ENCODE measurements at places on chromosomes 5 and 9.

GRCh38 chr9:26773056-26773455 lies 119.5 kb downstream of the CAAP1 start:
- DNase-seq, result no peak

DNA sequence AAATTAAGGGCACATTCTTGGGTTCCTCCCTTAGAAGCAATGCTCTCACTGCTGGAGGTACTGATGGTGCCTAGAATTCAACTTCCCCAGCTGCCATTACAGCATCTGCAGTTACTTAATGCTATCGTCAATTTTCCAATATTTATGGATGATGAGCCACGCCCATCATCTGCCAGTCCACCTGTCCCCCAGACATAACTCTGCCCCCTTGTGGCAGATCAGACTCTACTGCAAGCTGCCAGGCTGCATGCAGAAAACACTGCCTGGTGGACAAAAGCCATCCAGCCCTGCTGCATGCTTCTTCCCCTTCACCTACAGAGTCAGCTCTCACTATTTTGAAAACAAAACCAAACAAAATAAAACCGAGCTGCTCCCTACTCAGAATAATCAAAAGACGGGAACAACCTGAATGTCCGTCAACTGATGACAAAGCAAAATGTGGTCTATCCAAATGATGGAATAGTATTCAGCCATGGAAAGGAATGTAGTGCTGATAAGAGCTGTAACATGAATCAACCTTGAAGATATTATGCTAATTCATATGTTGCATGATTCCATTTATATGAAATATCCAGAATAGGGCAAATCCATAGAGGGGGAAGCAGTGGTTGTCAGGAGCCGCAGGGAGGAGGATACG lies 66.4 kb downstream of the RETREG1 start:
- peak; percentile 64 for DNase-seq

GRCh38 chr9:84754461-84754860 lies 84.9 kb downstream of the NTRK2 start:
- DNase-seq, result no peak

- DNase-seq, result peak; percentile 60
These were observed 305.8 kb downstream of the PDE4D start for GRCh38 chr5:59587489-59588337.

- DNase-seq, result no peak
These were observed 16.1 kb downstream of the HNRNPH1 start for GRCh38 chr5:179607160-179607931.

- no peak for DNase-seq
These were observed 284.8 kb upstream of the GRAMD2B start for GRCh38 chr5:126138281-126138931.

GRCh38 chr9:132575005-132575609 lies 7.3 kb upstream of the BARHL1 start:
- peak; percentile 83 for DNase-seq

GRCh38 chr9:94182532-94182931 lies 76.6 kb upstream of the ZNF169 start:
- no peak for DNase-seq

- no peak for DNase-seq
These were observed 449.7 kb upstream of the MPDZ start for GRCh38 chr9:13728917-13729811.
